HT1080 (cell line): ENCODE measurements at places on chromosomes 2 and 18. TPM values are rescaled to one million over a fixed set of nuclear protein-coding genes. Genes with fewer than 3 reads are reported as not detected.

DLX1 gene
- total RNA-seq = 5.8 and 9.7 TPM in 2 replicates

DNA sequence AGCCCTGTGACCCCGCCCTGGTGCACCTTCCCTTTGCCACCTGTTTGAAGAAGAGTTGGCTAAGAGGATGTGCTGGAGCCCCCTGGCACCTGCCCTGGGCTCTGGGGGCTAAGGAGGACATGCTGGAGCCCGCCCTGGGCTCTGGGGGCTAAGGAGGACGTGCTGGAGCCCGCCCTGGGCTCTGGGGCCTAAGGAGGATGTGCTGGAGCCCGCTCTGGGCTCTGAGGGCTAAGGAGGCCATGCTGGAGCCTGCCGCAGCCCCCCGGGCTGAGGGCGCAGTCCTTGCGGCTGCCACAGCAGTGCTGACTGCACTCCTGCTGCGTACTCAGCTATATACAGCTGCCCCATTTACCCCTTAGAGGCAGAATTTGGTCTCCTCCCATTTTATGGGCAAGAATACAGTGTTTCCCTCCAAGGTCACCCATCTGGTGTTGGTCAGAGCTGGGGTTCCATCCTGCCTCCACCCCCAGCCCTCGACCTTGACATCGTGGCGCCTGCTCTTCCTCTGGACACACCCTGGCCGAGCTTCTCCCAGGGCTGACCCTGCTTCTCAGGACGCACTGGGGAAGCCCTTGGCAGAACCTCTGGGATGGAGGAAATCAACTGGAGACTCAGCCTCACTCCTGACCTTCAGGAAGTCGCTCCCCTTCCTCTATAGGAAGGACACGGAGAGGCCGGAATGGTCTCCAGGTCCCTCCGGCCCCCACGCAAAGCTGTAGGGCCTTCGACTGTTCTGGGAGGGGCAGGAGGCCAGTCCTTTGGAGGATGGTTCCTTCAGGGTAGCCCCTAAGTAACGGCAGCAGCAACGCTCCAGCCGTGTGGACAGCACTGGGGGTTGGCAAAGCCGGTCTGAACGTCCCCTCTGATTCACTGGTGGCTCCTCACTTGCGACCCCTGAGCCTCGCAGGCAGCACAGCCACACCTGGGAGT is 65.0 kb upstream of the HPCAL1 start:
- DNase-seq = no peak

DNA sequence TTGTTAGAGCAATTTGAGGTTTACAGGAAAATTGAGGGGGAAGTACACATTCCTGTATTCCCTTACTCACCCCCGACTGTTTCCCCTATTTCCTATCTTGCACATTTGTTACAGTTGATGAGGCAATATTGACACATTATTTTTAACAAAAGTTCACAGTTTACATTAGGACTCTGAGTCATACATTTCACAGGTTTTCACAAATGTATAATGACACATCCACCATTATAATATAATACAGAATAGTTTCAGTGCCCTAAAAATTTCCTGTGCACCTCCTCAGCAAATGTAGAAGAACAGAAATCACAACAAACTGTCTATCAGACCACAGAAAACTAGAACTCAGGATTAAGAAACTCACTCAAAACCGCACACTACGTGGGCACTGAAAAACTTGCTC is 160.6 kb upstream of the RMP24 start:
- no peak for DNase-seq

DNA sequence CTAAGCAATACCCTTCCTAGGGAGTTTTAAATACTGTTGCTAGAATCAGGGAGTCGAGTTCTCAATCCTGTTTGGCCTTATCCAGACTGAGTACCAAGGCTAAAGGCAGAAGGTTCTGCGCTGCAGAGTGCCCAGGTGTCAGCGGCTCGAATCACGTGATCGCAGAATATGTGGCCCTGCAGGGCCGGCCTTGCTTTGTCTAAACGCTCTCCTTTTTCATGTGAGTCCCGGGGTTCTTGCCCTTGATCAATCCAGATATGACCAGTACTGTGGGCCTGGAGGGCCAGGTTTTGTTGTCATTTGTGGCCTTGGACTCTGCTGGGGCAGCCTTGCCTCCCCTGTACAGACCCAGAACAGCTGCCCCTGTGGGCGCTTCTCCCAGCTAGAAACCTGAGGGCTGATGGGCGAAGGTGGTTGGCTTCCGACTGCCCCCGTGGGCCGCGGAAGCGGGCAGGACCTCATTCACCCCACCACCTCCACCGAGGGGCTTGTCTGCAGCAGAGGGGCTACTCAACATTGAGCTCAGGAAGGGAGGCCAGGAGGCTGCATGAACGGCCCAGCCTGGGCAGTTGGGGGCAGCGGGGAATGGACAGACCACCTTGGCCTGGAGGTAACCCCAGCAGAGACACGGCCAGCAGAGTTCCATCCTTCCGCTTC is 225.0 kb downstream of the ALPK2 start:
- DNase-seq = no peak

NOL4 gene
- total RNA-seq = not detected in 2 replicates
